ENCODE measurements at places on chromosomes 7 and 10.

DNA sequence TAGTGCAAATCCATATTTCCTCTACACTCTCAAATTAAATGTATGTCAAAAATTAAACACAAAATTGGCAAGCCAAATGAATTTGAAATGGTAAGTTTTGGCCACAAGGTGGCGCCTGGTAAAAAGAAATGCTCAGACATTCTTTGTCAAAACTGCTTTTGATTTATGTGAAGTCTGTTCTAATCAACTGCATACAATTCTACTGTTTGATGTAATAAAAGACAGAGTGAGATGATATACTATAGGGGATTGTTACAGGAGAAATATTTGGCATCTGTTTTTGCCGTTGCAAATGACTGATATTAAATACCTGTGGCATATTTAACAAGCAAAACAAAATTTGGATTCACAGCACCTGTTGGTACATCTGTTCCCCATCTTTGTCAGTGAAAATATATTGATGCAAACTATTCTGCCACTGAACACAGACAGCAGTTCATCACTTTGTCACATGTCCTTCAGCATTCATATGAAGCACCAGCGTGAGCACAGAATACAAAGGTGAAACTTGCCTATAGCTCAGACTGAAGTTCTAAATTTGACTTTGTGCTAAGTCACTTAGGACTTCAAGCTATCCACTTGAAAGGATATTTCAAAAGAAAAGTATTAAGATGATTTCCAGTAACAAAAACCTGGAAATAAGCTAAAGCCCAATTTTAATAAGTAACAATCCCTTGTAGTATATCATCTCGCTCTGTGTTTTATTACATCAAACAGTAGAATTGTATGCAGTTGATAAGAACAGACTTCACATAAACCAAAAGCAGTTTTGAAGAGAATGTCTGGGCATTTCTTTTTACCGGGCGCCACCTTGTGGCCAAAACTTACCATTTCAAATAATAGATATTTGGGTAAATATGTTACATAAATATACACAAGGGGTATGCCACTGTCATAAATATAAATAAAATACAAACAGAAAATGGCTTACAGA is 10.2 kb upstream of the CH25H start:
- DNase-seq, result peak; percentile 60

DNA sequence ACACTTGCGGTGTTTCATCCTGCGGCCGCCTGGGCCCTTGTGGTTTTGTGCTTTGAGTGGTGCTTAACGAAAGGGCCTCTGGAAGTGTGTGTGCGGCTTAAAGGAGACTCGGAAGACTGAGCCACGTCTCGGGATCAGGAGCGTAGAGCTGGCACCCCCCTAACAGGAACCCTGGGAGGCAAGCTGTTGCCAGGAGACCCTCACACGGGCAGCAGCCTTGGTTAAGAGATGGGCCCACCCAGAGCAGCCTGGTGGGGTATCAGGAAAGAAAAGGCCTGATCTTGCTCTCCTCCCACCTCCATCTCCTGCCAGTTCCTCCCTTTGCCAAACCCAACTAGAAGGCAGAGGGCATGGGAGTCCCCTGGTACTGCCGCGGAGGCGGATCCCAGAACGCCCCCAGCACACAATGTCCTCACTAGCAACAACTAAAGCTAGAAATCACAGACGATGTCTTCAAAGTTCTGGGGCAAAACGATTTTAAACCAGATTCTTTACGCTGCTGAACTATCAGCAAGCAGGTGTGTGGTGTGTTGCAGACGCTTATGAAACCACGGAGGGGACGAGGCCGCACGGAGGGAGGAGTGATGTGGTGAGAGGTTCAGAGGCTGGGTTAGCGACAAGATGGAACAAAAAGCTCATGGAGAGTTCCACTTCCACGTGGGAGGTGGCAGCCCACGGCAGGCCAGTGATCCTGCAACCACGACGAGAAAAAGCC is 67.0 kb upstream of the INPP5A start:
- no peak for DNase-seq

- DNase-seq, result no peak
These were observed 5.7 kb upstream of the TAS2R60 start for GRCh38 chr7:143437578-143437977.

GRCh38 chr10:117720931-117721835 is 178.6 kb downstream of the EMX2 start:
- peak; percentile 54 for DNase-seq
